ENCODE measurements at places on chromosomes 12 and 14.

- no peak for DNase-seq
Observed at GRCh38 chr14:88808359-88808758, 15.6 kb upstream of the EML5 start.

GRCh38 chr12:90069711-90070110 is 361.1 kb upstream of the ATP2B1 start:
- no peak for DNase-seq

- no peak for DNase-seq
Observed at GRCh38 chr14:59565087-59565486, 11.5 kb downstream of the CCDC175 start.

DNA sequence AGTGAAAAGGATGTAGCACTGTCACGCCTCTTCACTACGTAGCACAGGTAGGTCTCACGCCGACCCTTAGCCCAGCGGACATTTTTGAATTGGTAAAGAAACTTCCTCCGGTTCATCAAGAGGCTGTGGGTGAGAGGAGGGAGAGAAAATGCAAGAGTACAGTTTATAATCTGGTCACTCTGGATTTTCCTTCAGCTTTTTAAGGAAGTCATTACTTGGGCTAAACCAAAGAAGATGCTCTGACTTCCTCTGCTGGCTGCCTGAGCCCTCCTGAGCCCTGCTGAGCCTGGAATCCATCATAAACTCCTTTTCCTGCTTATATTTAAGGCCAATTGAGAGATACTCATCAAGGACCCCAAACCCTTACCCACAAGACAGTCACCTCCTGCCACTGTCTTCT is 5.8 kb downstream of the AICDA start:
- DNase-seq: no peak

DNA sequence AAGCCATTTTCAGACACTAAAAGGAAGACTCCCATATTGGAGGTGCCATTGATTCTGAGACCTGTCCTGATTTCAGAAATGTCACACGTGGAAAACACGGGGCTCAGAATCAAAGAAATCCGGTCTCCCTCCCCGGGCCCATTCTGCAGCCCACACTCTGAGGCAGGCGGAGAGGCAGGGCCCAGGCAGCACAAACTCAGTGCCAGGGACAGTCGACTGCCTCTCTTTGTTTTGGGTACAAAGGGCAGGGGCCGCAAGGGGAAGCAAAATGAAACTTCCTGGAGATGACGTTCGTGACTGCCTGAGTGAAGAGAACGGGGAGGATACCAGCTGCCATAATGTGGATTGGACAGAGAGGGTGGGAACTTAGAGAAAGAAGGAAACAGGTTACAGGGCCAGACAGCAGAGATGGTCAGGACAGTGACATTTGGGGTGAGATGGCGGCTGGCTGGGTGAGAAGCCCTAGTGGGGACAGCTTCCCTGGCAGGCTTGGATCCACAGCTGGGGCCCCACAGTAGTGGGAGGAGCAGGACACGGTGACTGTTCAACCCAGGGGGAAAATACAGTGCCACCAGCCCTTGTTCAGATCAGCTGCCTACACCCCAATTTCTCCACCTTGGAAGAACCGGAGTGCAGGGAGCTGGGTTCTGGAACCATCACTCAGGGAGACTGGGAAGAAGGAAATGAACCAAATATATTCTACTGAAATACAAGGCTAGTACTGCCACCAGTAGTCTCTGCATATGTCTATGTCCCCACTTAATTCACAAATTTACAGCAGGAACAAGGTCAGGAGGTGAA is 8.1 kb downstream of the GAPDH start:
- DNase-seq: no peak

DNA sequence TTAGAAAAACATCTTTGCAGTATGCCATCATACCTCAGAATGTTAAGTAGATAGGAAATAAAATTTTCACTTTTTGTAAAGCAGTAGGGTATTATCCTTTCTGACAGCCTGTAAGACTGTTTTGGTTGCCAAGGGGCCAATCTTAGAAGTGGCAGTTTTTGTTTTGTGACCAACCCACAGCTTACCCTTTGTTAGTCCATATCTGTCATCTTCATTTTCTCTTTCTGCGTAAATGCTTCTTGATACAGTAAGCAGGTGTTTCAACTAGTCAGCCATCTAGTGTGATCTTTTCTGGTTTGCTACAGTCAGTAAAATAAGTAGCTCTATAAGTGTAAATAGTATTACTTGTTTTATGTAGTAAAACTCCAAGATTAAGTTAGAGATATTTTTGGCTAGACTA is 8.8 kb downstream of the PPM1A start:
- DNase-seq: no peak

DNA sequence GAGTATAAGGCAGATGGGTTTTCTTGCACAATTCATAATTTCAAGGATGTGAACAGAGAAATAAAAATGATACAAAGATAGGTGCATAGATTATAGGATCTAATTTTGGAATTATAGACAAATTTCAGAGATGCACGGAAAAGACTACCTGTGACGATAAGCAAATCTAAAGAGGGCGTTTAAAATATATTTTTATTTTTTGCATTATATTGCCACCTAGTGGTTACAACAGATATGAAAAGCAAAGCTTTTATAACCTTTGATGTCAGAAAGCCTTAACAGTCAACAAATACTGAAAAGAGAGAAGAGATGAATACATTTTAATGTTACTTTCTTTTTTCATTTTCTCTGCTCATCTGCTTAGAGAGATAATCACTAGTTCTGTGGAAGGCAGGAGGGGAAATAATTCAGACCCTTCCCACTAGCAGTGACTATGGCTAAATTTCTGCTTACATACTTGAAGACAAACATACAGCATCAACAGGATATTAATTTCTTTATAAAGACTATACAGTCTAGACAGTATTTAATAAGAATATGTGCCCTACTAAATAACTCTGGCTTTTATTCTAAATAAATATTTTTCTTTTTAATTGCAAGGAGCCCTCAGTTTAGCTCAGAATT is 46.3 kb downstream of the NTS start:
- no peak for DNase-seq

DNA sequence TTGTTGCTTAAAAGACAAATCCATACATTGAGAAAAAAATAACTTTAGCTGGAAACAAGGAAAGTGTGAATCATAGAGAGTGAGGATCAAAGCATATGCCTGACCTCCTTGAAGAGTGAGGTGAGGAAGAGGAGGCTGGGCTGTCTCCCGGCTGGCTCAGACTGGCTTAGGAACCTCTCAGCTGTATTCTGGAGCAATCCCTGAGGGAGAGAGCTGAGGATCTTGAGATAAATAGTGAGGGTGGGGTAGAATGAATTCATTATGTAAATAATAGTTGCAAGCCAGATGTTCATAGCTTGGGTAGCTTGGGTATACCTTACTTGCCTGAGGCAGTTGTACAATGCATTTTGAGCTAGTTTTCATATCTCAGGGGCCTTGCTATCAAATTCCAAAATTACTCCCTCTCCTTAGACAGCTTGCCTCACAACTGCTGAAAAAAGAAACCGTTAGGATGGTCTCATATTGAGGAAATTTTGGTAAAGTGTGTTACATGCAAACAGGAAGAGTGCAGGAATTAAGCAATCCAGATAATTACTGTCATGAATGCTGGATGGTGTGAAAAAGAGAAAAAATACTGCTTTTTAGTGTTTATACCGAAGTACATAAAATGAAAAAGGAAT is 30.5 kb upstream of the SLC15A5 start:
- DNase-seq: no peak

GRCh38 chr14:102729825-102730224 is 47.4 kb upstream of the TRAF3 start:
- DNase-seq: no peak

DNA sequence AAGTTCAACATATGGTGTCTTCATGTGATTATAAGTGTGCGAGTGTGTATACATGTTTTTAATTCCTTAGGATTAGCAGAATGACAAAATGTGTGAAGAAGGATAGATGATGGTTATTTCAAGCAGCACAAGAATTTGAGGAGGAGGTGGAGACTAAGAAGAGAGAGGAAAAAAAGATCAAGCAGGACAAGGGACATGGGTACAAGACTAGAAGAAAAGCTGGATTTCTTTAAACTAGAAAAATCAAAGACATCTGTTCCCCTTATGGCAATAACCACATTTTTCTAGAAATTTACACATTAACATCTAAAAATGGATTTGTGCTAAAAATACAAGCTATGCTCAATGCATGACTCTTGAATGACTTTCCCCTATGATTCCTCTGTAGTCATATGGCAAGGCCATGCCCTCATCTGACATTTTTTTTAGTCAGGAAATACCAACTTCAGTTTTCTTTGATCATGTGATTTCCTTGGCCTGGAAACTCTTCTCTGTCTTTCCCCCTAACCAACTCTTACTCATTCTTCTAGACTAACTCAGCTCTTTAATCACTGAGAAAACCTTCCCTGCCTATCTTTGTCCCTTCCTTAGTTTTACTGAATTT is 435.8 kb downstream of the NRXN3 start:
- DNase-seq: no peak

DNA sequence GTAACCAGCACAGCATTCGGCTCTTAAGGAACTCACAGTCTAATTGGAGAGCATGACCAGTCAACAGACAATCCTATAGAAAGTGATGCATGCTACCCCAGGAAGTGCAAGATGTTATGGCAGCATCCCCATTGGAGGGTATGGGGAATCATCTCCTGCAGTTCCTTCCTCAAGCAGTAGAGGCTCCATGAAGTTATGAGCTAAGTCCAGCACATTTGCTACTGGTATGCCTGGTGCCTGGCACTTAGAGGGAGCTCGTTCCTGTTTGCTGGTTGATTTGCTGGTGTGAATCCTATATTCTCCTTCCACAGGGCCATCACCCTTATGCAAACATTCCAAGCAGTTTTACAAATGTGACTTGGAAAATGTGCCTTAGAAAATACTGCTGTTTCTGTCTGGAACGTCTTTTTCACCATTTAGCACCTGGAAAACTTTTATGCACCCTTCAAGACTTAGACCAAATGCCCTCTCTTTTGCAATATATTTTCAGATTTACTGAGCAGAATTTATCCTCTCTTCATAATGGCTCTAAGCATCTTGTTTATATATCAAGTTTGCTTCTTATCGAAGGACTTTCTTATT is 136.1 kb upstream of the WSCD2 start:
- DNase-seq: no peak

- peak; percentile 77 for DNase-seq
Observed at GRCh38 chr14:64510825-64511671, 6.5 kb downstream of the ZBTB1 start.

DNA sequence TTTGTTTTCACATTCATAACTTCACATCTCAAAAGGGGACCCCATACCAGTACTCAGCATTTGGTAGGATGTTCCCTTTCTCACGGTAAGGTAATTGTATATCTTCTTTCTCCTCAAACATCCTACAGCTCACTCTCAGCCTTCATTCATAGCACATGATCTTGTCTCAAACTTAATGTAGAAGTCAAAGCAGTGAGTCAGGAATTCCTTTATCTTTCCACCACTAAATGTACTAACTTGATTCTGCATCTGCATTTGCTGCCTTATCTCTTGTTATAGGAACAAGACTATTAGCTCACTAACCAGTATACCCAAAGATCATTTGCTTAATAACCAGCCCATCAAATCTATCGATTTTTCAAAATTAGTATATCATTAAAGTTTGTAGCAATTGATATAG is 22.9 kb downstream of the CPSF2 start:
- no peak for DNase-seq

Measured in CD8-positive, alpha-beta memory T cell (primary cell).